Left colon (tissue), 2 donors: ENCODE measurements at places on chromosomes 6 and 20. TPM values are rescaled to one million over a fixed set of nuclear protein-coding genes. Genes with fewer than 3 reads are reported as not detected.

GRCh38 chr6:57127763-57128162 is 37.8 kb downstream of the ZNF451 start:
- DNase-seq, result no peak

GRCh38 chr6:56958481-56958880 is 3.6 kb downstream of the BEND6 start:
- no peak for DNase-seq

- DNase-seq, result peak; percentile 65
Observed at GRCh38 chr20:37315021-37315451, 25.6 kb downstream of the MANBAL start.

DNA sequence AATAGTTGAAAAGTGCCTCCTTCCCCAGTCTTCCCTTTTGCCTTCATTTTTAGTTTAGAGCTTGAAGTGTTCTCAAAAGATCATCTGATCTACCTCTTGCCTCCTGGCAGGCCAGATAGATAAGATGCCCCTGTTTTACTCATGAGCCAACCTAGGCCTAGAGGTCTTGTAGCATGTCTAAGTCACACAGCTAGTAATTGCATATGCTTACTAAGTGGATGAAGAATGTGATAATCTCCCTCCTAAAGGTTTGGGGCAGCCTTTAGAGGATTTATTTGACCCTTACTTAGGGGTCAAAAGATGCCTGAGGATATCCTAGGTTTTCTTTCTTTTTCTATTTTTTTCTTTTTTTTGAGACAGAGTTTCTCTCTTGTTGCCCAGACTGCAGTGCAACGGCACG is 2.1 kb downstream of the C6orf141 start:
- no peak for DNase-seq

DNA sequence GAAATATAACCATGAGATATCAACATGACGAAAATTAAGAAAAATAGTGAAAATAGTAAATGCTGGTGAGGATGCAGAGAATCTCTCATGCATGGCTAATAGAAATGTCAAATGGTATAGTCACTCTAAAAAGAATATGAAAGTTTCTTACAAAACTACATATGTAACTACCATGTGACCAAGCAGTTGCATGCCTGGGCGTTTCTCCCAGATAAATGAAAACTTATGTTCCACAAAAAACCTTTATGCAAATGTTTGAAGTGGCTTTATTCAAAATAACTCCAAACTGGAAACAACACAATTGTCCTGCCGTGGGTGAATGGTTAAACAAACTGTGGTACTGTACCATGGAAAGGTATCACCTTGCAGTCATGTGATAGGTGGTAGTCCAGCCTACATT is 112.4 kb downstream of the HDGFL1 start:
- no peak for DNase-seq

DNA sequence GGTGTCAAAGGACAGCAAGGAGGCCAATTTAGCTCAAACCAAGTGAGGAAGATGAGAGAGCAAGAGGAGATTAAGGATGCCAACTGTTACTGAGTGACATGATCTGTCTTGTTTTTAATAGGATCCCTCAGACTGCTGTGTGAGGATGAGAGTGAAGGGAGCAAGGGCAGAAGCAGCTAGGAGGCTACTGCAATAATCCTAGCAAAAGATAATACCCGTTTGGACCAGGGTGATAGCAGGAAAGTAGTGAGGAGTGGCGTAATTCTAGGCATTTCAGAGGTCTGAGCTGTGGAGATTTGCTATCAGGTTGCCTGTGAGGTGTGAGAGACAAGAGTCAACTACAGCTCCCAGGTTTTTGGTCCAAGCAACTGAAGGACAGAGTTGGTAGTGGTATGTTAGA is 14.7 kb downstream of the UBE2V1 start:
- DNase-seq, result no peak

GRCh38 chr6:152685819-152686218 is 11.9 kb upstream of the MYCT1 start:
- no peak for DNase-seq

OVOL2 gene
- total RNA-seq, result 17.0 TPM

DNA sequence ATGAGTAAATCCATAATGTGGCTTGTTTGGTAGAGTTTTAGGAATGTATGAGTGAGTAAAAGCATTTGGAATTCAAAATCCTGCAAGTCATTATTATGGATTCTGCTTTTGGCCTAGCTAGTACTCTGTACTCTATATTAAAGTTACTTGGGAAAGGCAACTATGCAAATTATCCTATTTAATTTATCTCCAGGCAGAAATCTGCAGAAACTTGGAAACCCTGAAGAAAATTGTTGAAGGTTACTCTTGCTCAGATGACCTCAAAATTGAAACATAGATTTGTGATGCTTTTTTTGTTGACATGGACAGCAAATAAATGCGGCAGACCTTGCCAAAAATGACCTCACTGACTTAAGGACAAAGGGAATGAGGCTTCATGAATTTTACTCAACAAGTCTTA is 477.1 kb upstream of the EYS start:
- DNase-seq, result no peak

KHDC3L gene
- total RNA-seq, result not detected

DNA sequence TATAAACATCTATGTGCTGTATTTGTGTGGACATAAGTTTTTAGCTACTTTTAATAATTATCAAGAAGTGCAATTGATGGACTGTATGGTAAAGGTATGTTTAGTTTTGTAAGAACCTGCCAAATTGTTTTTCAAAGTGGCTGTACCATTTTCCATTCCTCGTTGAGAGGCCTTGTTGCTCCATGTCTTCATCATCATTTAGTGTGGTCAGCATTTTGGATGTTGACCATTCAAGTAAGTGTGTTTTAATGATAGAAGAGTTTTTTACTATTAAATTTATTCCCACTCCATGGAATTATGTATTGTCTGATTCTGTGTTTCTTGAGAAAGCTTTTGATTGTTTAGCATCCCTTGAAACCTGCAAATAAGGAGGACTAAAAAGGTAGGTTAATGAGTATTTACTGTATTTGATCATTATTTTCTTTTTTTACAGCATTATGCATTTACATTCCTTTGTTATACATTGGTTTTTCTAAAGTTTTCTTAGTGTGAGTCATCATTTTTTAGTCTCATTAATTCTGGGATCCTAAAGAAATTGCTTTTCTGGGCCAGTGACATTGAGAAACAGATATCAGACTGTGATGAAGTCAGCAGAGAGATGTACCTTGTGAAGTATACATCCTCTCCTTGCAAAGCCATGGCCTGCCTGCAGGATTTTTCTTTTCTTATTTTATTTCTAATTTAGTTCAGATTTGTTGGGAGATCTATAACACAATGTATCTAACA is 312.8 kb upstream of the PTCHD4 start:
- no peak for DNase-seq

GRCh38 chr6:35777356-35778102 is 1.1 kb downstream of the CLPSL2 start:
- no peak for DNase-seq

GRCh38 chr6:22194188-22194921 is 102.5 kb downstream of the PRL start:
- no peak for DNase-seq

DNA sequence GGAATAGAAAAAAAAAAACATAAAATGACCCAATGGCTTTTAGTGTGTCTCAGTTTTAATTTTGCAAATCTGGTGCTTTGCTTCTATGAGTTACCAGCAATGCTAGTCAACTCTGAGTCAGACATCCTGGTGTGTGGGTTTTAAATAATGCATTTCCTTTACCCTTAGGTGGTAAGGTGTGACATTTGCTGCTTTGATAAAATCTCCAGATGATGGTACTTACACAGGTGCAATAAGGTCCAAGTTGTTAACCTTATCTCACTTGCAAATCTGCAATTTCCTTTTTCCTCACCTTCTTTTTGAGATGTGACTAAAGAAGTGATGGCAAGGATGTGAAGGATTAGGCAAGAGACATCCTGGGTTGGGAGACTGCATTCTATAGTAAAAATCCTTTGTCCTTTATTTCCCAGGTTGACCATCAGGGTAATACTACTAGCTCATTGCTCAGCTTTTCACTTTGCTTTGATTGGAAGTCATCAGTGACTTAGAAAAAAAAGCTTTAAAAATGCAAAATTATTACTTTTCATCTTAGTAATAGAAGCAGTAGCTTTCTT is 818.5 kb upstream of the FLRT3 start:
- DNase-seq, result no peak

CRISP3 gene
- not detected for total RNA-seq

- no peak for DNase-seq
Observed at GRCh38 chr6:167210375-167211294, 52.9 kb upstream of the GPR31 start.

DNA sequence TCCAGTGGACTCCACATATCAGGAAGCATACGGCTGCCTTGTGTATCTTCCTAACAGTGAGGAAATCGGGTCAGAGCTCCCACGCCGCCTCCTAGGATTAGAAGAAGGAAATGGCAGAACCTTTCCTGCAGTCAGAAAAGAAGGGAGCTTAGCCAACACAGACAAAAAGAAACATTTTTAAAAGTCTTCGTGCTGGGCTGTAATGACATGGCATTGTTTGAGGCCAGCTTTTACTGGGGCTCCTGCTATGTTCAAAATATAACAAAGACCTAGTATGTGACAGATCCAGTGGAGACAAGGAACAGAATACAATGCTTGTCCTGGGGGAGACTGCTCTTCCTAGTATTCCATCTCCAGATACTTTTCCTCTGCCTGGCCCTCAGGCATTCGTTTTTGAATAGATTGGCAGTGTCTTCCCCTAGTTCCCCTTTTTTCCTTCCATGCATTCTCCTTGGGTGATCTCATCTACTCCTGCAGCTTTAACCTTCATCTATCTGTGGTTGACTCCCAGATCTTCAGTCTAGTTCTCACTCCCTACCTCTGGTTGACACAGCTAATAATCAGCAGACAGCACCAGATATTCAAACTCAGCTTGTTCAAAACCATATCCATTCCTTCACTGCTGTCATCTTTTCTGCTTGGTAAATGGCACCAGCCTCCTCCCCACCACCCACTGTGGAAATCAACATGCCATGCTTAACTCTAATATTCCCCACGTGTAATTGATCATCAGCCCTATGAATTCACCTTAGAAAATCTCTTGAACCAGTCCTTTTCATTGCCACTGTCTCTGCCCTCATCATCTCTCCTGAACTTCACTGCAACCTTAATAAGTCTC is 94.5 kb upstream of the VSTM2L start:
- no peak for DNase-seq

- no peak for DNase-seq
Observed at GRCh38 chr6:63121166-63121565, 90.1 kb upstream of the FKBP1C start.

GRCh38 chr6:30913721-30914075 is 340 bp upstream of the VARS2 start:
- DNase-seq, result no peak

VSX1 gene
- not detected for total RNA-seq

DNA sequence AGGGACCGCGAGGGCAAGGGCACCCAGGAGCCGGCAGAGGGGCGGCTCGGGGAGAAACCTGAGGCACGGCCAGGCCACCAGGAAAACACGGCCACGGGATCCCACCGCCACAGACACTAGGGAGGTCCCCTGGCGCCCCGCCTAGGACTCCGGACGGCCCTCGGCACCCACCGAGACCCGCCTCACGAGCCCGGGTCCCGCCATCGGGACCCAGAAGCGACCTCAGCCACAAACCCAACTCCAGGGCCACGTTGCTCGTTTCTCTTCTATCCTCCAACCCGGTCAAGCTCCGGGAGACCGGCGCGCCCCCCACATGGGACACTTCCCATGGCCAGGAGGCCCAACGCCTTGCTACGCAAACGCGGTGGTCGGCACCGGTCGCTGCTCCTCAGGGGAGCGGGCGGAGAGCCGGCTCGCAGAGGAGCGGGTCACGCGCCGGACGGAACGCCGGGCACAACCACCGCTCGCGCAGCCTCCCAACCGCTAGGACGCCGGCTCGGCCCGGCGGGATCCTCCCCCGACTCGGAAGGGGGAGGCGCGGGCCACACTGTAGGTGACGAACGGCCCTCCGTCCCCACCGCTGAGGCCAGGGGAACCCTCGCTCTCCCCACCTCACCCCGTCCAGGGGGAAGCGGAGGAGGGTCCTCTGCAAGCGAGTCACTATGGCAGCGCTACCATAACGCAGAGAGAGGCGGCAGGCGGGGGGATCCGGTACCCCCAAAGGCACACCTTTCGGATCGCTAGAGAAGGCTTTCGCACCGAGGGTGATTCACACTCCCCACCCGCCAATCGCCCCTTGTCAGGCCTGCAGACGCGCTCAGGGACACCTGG is 1514.1 kb upstream of the DEFB115 start:
- no peak for DNase-seq

APCDD1L gene
- total RNA-seq, result 0.50 TPM

DNA sequence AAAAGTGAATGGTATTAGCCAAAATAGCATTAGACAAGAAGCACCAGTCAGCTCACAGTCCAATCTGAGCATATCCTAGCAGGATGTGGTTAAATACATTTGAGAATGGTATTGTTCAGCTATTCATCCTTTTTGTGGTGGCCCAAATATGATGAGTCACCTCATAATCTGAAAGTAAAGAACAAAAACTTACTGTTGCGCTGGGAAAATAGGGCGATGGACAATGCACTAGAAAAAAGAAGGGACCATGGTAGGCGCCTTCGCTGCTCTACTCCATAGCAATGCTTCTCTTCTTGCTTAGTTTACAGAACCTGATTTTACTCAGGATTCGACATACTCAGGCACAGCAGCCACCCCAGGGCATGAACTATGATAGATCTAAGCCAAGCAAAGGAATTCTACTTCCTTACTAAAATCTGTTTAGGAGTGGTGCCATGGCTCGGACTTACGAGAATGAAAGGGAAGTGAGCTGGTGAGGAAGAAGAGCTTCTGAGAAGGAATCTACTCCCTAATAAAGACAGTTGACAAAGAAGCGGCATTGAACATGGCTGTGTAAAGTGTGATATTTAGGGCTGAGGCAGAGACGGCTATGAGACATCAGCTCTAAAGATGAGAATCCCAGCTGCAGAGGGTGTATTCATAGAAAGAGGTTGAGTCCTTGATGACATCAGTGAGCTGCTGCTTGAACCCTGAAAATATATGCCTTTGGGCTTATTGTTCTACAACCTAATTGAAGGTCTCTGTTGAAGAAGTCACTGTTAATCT is 16.6 kb upstream of the FBXO9 start:
- no peak for DNase-seq

GRCh38 chr6:34021554-34022190 is 124.2 kb downstream of the GRM4 start:
- DNase-seq, result peak; percentile 86

DNA sequence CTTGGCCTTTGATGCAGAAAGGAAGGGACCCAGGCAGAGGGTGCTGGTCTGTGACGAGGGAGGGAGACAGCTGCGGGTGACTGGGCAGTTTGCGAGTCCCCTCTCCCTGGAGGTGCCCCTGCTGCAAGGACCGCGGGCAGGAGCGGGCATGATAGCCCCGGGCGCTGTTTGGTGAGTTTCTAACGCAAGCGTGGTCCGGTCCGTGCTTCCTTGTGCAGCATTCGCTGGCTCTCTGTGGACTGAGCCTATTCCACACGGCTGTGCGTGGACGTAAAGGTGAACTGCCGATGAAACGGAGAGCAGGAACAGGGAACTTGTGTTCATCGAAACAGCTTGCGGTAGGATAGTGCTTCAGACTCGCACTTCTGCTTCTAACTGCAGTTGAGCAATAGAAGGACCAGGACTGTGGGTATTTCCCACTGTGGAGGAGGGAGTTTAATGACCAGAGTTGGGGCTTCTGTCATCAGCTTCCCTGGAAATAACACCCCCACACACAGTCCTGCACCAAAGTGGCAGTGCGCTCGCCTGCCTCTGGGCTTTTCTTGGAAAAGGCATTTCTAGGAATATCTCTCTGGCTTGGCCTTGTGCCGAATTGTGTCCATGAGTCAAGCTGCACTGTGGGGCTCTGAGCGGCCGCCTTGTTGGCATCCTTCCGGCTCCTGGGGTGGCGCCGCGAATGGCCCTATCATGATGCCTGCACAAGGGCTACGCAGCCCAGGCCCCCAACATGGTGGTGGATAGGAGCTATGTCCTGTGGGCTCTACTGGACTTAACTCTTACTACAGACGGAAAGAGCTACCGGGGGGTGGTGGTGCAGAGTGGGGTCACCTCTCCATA is 48.9 kb downstream of the DUSP22 start:
- DNase-seq, result peak; percentile 53
